ENCODE measurements at places on chromosomes 7 and 10.

GRCh38 chr10:94097656-94098055 is 103.9 kb downstream of the PLCE1 start:
- no peak for DNase-seq

GRCh38 chr10:52740913-52741675 is 31.5 kb downstream of the MBL2 start:
- peak; percentile 63 for DNase-seq

GRCh38 chr10:10612151-10612550 is 405.5 kb upstream of the CELF2 start:
- no peak for DNase-seq

- DNase-seq, result no peak
Measured at GRCh38 chr7:93821463-93821862, 69.1 kb downstream of the TFPI2 start.

- no peak for DNase-seq
Measured at GRCh38 chr7:128947854-128948253, 10.1 kb downstream of the IRF5 start.

- DNase-seq, result no peak
Measured at GRCh38 chr10:71695502-71696476, 23.8 kb downstream of the C10orf105 start.

DNA sequence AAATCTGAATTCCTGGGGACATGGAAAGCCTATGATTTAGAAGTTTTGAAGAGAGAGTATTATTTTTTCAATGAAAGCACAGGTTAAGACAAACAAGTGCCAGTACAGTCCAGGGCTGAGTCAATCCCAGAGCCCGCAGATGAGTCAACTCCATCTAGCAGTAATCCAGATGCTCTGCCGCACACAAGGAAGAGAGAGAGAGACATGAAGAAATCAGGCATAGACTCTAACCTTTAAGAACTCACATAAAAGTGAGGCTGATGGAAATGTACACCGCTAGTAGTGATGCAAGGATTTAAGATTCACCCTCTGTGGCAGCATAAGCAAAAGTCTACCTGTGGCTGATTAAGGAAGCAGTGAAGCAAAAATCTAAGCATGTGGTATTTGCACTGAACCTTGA is 651.5 kb downstream of the TNS3 start:
- no peak for DNase-seq

- peak; percentile 44 for DNase-seq
Measured at GRCh38 chr10:127576740-127577161, 27.6 kb downstream of the NPS start.

- DNase-seq, result no peak
Measured at GRCh38 chr7:151226560-151226874, 488 bp downstream of the ABCF2 start.

- no peak for DNase-seq
Measured at GRCh38 chr10:132774181-132774901, 11.6 kb downstream of the NKX6-2 start.

- DNase-seq, result no peak
Measured at GRCh38 chr10:75861582-75861981, 430.2 kb downstream of the LRMDA start.

DNA sequence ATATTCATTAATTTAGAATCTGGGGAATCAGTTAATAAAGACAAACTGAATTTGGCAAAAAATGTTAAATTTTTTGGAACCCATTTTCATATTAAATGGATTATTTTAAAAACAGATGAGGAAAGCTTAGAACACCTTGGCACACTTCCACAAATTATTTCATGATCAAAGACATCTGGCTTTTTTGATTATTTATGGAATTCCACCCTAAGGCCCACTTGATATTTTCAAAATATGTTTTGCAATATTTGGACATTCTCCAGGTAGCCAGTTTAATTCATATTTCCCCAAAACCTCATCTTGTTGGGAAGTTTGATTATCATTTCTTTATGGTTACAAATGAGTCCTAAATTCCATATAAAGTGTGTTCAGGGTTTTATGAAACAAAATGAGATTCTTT is 129.9 kb downstream of the DOCK4 start:
- no peak for DNase-seq

- DNase-seq, result peak; percentile 36
Measured at GRCh38 chr10:50740293-50740648, 535 bp downstream of the ASAH2B start.

DNA sequence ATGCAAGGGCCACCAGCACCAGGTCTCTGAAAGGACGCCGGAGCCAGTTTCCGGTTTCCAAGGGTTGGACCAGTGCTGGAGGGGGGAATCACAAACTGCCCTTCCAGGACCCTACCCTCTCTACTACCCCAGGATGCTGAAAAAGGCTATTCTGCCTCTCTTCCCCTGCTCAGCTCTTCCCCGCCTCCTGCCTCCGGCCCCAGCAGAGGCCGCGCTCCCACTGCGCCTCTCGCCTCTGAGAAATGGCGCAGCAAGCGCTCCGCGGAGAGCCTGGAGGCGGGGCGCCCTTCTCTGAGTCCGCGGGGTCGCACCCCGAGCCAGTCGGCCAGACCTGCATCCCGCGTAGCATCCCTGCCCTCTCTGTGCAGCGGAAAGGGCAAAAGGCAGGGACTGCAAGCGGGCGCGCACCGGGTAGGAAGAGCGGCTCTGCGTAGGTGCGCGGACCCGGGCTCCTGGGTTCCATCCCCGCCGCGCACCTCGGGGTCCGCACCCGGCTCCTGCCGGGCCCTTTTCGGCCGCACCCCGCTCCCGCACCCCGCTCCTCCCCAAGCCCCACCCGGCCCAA is 476 bp upstream of the RET start:
- no peak for DNase-seq
